ENCODE measurements at places on chromosomes 7 and 10.
A peak's percentile ranks its signal among the peaks of the same experiment; 100 is the strongest.

GRCh38 chr10:48213047-48213446 is 61.4 kb downstream of the FRMPD2 start:
- DNase-seq = no peak

GRCh38 chr10:1531883-1532597 is 205.3 kb downstream of the ADARB2 start:
- no peak for DNase-seq

DNA sequence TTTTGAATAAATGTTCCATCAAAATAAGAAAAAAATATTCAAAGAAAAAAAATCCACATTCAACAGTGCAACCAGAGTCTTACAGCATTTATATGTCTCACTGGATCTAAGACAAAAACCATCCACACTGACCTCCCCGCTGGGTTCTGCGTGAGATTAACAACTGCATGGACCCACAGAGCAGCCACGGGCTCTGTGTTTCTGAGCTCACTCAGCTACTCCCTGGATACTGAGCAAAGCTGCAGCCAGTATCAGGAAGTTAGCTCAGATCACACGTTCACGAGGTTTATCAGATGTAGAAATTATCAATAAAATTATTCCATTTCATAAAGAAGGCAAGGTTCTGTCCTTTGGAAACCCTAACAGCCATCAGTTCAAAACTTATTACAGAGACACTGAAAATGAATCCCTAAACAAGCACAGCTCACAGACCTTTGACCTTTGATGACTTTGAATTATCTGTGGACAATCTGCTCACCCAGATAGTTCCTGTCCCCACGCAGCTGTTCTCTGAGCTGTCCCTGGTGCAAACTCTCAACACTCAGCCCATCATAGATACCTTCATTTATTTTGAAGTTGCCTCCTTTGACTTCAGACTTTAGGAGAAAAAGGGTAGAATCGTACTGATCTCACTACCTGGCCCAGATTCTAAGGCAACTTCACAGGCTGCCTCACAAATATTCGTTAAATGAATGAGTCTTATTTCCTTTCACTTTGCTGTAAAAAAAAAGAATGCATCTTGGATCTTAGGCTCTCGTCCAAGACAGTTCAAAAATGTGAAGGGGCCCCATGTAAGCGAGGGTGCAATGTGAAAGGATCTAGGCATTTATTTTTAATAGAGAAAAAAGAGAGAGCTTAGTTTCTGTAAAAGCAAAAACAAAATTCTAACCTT is 67.7 kb upstream of the SVIL start:
- no peak for DNase-seq

DNA sequence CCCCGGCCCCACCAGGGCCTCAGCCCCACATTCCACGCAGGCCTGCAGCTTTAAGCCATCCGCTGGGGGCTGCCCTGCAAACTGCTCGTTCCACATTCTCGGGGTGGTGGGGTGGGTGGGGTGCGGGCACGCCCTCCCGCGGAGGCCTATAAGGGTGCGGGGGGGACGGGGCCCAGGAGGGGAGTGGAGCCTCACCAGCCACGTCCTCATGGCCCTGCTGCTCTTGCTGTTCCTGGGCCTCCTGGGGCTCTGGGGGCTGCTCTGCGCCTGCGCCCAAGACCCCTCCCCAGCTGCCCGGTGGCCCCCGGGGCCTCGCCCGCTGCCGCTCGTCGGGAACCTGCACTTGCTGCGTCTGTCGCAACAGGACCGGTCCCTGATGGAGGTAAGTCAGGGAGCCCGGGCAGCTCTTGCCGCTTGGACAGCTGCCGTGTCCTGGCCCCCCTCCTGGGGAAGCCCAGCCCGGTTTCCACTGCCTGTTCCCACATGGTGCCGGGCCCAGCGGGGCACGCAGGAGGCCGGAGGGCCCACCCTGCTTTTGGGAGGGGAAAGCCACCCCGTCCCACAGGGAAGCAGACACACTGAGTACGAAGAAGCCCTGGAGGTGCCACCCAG is at the start of gene CYP2W1:
Gene CYP2W1, plus strand, starts transcription at position 178 of the 612 bp plus-strand sequence. Its CDS starts 31 bp downstream, at position 209.
- no peak for DNase-seq

- no peak for DNase-seq
These were observed 3.0 kb upstream of the SH3PXD2A start for GRCh38 chr10:103858360-103858759.

GRCh38 chr7:82012453-82012852 is 242.6 kb upstream of the HGF start:
- no peak for DNase-seq

DNA sequence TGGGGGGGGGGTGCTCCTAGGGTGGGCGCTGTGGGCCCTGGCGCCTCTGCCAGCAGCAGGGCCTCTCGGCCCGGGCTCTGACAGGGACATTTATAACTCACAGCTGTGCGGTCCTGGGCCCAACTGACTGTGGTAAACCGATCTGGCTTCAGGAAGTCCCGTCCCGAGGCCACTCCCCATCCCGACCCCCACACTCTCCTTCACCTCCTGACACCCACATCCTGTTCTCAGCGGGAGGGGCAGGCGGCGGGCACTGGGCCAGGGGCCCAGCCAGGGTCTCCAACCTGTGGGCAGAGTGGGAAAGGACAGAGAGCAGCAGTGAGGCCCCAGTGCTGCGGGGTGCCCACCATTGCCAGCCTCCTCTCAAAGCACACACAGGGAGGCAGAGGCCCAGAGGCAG is 69.1 kb downstream of the ZMIZ1 start:
- DNase-seq = no peak

DNA sequence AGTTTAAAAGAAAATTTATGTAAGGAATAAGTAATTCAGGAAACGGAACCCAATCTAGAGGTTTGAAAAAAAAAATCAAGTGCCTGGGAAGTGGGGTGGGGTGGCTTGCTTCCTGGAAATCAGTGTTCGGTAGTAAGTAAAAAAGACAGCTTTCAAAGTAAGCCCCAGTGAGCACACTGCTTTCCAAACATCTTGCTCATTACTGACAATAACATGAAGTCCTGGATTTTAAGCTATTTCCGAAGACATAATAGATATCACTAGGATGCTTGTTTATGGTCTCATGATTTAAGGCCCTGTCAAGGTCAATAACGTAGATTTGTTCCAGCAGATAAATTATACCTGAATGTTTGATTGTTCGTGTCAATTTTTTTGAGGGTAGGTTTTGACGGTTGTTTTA is 1.3 kb downstream of the STAMBPL1 start:
- DNase-seq = no peak

GRCh38 chr10:127739908-127740307 is 2.9 kb downstream of the FOXI2 start:
- no peak for DNase-seq

DNA sequence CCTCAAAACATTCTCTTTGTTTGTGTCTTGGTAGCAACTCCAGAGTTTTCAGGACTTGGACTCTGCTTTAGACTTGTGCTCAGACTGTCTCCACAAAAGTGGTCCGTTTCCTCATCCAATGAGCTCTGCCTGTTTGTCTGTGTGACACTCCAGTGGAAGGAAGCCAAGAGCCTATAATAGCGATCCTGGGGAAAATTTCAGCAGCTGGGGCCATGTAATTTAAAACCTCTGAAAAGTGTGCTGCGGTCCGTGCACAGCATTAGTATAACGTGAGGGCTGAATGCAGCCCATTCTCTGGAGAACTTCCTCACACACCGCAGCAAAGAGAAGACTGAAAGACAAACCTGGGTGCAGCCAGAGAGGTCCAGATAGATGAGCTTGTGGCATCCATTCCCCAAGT is at the start of gene LRRC17:
Gene LRRC17, plus strand, starts transcription at position 259 of the 400 bp plus-strand sequence. CDS start 20,914 bp downstream, outside the sequence.
- DNase-seq = peak; percentile 91

GRCh38 chr7:92296235-92296634 is 50.5 kb downstream of the ANKIB1 start:
- DNase-seq = no peak

DNA sequence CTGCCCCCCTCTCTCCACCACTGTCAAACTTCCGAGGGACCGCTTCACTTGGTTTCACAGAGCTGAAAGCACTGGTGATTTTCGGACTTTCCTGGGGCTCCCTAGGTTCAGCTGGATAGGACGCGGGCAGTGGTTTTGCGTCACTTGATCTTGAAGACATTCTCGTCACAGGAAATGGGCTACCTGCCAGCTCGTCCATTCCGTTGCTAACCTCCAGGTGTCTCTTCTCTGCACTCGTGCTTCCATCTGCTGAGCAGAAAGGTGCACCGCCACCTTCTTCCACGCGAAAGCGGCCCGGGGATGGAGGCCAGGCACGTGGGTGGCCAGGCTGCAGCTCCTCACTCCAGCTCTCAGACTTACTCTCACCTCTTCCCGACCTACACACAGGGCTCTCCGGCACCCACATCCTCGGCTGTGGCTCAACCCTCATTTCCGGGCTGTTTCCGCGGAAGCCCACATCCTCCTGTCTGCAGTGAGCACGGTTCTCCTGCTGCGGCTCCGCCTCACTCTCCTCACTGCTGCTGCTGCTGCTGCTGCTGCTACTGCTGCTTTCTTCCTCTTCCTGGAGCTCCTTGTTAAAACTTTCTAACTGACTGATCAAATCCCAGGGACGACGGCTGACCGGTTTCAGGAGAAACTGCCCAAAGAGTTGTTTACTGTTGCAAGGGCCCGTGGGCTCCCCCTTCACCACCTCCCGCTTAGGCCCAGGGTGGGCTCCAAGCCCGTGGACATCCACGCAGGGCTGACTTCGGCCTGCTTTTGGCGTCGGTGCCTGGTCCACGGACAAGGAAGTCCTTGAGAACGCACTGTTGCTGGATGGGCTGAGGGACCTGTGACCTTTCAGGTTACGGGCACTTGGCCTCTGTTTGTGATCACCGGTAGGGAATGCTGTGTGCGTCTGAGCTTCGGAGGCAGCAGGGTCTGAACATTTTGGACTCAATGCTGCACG is 32.1 kb downstream of the JCAD start:
- peak; percentile 18 for DNase-seq

DNA sequence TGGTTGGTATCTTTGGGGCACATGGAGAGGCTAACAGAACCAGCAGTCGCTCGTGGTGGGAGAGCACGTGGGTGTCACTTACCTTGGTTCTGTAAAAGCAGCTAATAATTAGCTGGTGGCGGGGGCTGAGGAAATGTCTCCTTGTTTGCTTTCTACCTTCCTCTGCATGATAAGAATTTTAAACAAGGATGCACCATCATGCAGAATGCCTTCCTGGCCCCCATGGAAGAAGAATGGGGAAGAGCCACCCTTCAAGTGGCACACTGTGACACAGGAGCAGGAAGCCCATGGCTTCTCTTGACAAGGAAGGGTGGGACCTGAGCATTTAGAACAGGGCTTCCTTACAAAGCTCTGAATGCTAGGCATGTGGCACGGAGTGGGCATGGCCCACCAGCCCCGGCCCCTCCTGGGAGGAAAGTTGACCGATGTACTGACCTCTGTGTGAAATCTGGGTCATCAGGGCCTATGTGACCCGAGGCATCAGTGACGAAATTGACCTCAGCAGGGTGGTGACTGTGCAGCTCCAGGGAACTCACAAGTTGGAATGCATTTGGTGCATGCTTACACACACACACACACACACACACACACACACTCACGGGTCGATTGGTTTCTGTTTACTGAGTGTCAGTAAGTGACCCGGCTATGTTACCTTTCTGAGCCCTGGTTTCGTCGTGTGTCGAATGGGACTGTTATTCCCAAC is 116.9 kb upstream of the ANLN start:
- no peak for DNase-seq

Measured in NCI-H1105 treated with DMSO at 0.1 percent for 48 hours (cell line).